ENCODE measurements at places on chromosomes 7 and 10. TPM values are rescaled to one million over a fixed set of nuclear protein-coding genes. Genes with fewer than 3 reads are reported as not detected.

DNA sequence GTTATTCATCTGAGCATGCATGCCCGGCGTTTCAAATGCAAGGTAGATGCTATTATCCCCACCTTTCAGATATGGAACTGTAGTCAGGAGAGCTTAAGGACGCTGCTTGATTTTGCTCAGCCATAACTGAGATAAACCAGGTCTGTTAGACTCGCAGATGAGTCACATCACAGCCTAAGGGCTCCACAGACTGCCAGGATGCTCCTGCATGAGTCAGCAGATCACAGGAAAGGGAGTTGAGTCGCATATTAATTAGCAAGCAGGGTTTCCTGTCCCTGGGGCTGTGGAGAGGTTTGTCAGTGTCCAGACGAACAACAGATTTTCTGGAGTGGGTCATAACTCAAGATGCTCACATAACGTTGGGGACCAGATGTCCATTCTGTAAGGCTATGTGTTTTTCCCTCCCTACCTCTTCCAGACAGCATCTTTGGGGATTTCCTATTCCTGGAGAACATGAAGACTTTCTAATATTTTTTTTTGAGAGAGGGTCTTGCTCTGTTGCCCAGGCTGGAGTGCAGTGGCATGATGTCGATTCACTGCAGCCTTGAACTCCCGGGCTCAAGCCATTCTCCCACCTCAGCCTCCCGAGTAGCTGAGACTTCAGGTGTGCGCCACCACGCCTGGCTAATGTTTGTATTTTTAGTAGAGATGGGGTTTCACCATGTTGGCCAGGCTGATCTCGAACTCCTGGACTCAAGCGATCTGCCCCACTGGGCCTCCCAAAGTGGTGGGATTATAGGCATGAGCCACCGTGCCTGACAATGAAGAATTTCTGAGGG is 36.7 kb downstream of the PFKFB3 start:
- no peaks in the 10 kb centered on the region for H3K27me3 ChIP-seq
- H3K4me1 ChIP-seq = no peaks in the 10 kb centered on the region
- no peak for DNase-seq
- no peak overlapping the region for H3K27ac ChIP-seq
- H3K4me3 ChIP-seq = no peak overlapping the region

ZNF425 gene
- total RNA-seq = 4.2 TPM

DNA sequence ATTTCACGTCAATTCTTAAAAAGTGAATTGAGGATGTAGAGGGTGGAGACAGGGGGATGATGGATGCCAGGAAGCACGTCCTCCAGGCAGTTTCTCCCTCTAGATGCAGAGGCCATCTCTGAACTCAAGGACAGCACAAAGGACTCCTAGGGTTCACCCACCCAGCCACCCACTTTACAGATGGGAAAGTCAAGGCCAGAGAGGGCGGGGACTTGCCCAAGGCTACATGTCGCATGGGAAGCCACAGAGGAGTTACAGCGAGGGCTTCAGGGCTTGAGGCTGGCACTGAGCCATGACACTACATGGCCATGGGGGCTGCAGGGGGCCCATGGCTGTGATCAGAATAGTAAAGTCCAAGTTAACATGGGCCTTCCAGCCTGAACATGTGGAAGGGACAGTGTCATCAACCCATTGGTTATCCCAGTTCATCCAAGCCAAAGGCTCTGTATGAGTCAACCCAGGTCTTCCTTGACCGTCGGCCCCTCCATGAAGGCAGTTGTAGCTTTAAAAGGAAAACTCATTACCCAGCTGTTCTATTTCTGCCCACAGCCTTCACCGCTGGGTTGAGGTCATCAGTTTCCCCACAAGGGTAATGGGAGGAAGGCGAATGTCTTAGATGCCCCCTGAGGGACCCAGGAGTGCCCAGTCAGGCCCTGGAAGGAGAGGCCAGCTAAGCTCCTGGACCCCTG is 24.3 kb upstream of the KPNA7 start:
- no peak overlapping the region for H3K4me3 ChIP-seq
- H3K27me3 ChIP-seq = no peaks in the 10 kb centered on the region
- DNase-seq = no peak
- H3K36me3 ChIP-seq = no peaks in the 10 kb centered on the region

GRCh38 chr10:100183481-100183880 is 2.3 kb downstream of the ERLIN1 start:
- peaks cover 5% of the 10 kb centered on the region for H3K36me3 ChIP-seq
- H3K27me3 ChIP-seq = no peaks in the 10 kb centered on the region
- no peak overlapping the region for H3K27ac ChIP-seq
- H3K4me3 ChIP-seq = no peak overlapping the region

MYH16 gene
- total RNA-seq = not detected

CHRM2 gene
- not detected for total RNA-seq

DNA sequence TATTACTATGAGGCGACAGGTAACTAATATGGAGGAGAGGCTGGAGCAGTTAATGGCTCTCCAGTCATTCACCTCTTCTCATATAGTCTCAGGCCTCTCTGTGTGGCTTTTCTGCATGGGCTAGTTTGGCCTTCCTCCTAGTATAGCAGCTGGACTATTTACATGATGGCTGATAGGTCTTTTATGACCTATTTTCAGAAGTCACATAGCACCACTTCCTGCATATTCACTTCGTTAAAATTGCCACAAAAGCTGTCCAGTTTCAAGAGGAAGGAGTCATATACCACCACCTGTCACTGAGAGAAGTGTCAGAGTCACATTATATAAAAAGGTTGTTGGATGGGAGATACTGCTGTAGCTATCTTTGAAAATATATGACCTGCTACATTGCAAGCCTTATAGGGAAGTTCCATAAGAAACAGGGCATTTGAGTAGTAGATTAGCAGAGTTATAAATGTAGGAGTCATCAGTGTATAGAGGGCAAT is 8.0 kb upstream of the DMTF1 start:
- H3K4me3 ChIP-seq = no peak overlapping the region
- no peaks in the 10 kb centered on the region for H3K36me3 ChIP-seq
- no peak overlapping the region for H3K27ac ChIP-seq
- DNase-seq = no peak
- H3K4me1 ChIP-seq = no peaks in the 10 kb centered on the region

DNA sequence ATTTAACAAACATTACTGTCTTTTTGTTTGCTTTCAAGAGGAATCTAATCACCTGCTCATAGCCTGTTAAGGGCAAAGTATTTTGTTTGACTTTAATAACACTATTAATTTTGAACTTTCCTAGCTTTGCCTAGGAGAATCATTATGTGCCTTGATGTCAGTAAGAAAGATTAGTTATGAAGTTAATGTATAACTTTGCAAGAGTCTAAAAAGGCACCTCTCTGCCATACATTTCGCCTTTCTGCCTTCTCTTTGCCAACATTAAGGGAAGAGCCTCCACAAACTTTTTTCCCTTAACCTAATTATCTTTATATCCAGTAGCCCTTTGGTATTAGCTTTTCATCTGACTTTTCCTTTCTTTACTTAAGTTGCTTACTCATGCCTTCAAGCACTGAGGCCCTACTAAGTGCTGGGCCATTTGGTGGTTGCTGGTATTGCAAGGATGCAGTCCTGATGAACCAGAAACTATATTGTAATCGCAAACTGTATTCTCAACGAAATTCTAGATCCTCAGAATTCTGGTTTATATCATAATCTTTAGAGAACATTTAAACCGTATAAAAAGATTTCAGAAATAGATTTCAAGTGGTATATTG is 108.5 kb downstream of the SND1 start:
- peaks cover 34% of the 10 kb centered on the region for H3K4me1 ChIP-seq
- H3K27ac ChIP-seq = no peak overlapping the region
- no peak overlapping the region for H3K4me3 ChIP-seq
- no peaks in the 10 kb centered on the region for H3K27me3 ChIP-seq

- no peaks in the 10 kb centered on the region for H3K4me1 ChIP-seq
- H3K27me3 ChIP-seq = no peaks in the 10 kb centered on the region
- no peak for DNase-seq
- H3K27ac ChIP-seq = no peak overlapping the region
Observed at GRCh38 chr7:112009081-112009480, 197.1 kb downstream of the DOCK4 start.

- no peaks in the 10 kb centered on the region for H3K27me3 ChIP-seq
- no peak overlapping the region for H3K27ac ChIP-seq
- no peaks in the 10 kb centered on the region for H3K36me3 ChIP-seq
- H3K4me3 ChIP-seq = no peak overlapping the region
- DNase-seq = no peak
Observed at GRCh38 chr10:30170814-30171213, 111.4 kb upstream of the JCAD start.

DNA sequence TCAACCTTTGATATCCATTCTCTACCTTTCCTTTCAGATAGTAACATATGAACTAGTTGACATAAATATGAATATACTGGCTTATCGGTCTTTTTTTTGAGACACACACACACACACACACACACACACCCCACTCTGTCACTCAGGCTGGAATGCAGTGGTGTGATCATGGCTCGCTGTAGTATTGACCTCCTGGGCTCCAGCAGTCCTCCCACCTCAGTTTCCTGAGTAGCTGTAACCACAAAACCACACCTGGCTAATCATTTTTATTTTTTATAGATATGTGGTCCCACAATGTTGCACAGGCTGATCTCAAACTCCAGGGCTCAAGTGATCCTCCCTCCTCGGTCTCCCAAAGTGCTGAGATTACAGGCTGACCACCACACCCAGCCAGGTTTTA is 14.2 kb upstream of the NT5C3A start:
- H3K36me3 ChIP-seq = no peaks in the 10 kb centered on the region
- H3K4me1 ChIP-seq = no peaks in the 10 kb centered on the region
- no peaks in the 10 kb centered on the region for H3K27me3 ChIP-seq
- no peak overlapping the region for H3K27ac ChIP-seq

- H3K27ac ChIP-seq = no peak overlapping the region
- H3K36me3 ChIP-seq = no peaks in the 10 kb centered on the region
- no peaks in the 10 kb centered on the region for H3K27me3 ChIP-seq
- peaks cover 9% of the 10 kb centered on the region for H3K4me1 ChIP-seq
Observed at GRCh38 chr7:84013616-84014240, 180.9 kb downstream of the SEMA3A start.

GRCh38 chr7:36207451-36208291 is 54.6 kb downstream of the EEPD1 start:
- no peak overlapping the region for H3K4me3 ChIP-seq
- no peaks in the 10 kb centered on the region for H3K27me3 ChIP-seq
- H3K27ac ChIP-seq = no peak overlapping the region
- no peaks in the 10 kb centered on the region for H3K36me3 ChIP-seq

- H3K4me1 ChIP-seq = no peaks in the 10 kb centered on the region
- H3K36me3 ChIP-seq = peaks cover 59% of the 10 kb centered on the region
- no peak overlapping the region for H3K4me3 ChIP-seq
Observed at GRCh38 chr7:87173471-87173870, 21.2 kb downstream of the DMTF1 start.

DNA sequence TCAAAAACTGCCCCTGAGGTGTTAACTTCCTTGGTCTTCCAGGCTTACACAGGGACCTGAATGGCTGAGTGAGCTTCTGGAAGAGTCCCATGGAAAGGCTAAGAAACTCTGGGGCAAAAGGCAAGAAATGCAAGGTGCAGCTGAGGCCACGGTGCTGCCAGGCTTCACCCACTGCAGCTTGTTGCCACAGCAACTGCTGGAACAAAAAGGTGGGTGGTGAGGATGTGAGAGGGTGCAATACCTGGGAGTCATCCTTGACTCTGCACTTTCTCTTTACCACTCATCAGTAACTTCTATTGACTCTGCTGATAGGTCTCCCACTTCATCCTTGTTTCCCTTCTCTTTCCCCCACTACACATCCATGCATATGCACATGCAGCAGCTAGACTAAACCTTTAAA is 258.6 kb downstream of the BMPER start:
- no peak overlapping the region for H3K27ac ChIP-seq
- no peaks in the 10 kb centered on the region for H3K36me3 ChIP-seq
- DNase-seq = no peak
- H3K4me1 ChIP-seq = no peaks in the 10 kb centered on the region
- H3K4me3 ChIP-seq = no peak overlapping the region

- H3K4me3 ChIP-seq = no peak overlapping the region
- DNase-seq = no peak
- no peaks in the 10 kb centered on the region for H3K36me3 ChIP-seq
Observed at GRCh38 chr7:130216025-130216424, 8.4 kb downstream of the SSMEM1 start.

CALHM3 gene
- not detected for total RNA-seq

BBS9 gene
- total RNA-seq = 52.3 TPM

GRCh38 chr7:28497009-28497408 is 84.7 kb downstream of the CREB5 start:
- no peaks in the 10 kb centered on the region for H3K27me3 ChIP-seq
- no peaks in the 10 kb centered on the region for H3K36me3 ChIP-seq
- no peak overlapping the region for H3K4me3 ChIP-seq
- H3K27ac ChIP-seq = no peak overlapping the region
- DNase-seq = no peak

Measured in neural progenitor cell (in vitro differentiated cells).